A549 treated with dexamethasone at 1 μM for 4 hours (cell line): ENCODE measurements at places on chromosomes 5 and 9. TPM values are rescaled to one million over a fixed set of nuclear protein-coding genes. Genes with fewer than 3 reads are reported as not detected.

The FRRS1L gene
- total RNA-seq = 0.06 to 0.26 TPM (median 0.22 TPM) in 5 replicates

The KCNMB1 gene
- not detected in 5 replicates for total RNA-seq

The ADAMTS2 gene
- total RNA-seq = 0.08 to 0.28 TPM (median 0.09 TPM) in 5 replicates

The GMCL2 gene
- total RNA-seq = not detected in 5 replicates

The ZNF883 gene
- 0.79 to 1.1 TPM (median 1.0 TPM) in 5 replicates for total RNA-seq

The MEGF10 gene
- total RNA-seq = 0.13 TPM in 1 of 5 replicates, not detected in the others

The TMEM171 gene
- total RNA-seq = 4.3 to 5.6 TPM (median 4.9 TPM) in 5 replicates

The PCDHAC1 gene
- 1.5 to 2.7 TPM (median 2.2 TPM) in 5 replicates for total RNA-seq

The SLC34A3 gene
- total RNA-seq = 0.05 to 0.11 TPM (median 0.06 TPM) in 5 replicates

The PLAC8L1 gene
- 0.21 to 0.38 TPM (median 0.27 TPM) in 3 of 5 replicates, not detected in the others for total RNA-seq
